ENCODE measurements at places on chromosomes 3 and 15.

GRCh38 chr15:77030928-77031375 lies 36.0 kb downstream of the PSTPIP1 start:
- DNase-seq: peak; percentile 52

GRCh38 chr3:31890007-31890406 lies 91.1 kb downstream of the OSBPL10 start:
- no peak for DNase-seq

DNA sequence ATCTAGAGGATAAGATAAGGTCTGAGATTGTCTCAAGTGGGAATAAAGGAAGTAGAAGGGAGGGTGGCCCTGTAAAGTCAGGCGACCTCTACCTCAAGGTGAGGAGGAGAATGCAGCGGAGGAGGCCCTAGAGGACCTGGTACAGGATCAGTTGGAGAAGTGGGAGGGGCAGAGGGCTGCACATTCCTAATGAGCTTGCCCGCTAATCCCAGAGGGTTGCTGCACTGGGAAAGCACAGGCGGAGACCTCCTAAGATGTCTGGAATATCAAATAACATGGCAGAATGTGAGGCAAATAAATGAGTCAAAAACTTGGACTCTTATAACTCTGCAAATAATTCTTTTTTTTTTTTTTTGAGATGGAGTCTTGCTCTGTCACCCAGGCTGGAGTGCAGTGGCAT lies 30.2 kb upstream of the VPS8 start:
- peak; percentile 51 for DNase-seq

DNA sequence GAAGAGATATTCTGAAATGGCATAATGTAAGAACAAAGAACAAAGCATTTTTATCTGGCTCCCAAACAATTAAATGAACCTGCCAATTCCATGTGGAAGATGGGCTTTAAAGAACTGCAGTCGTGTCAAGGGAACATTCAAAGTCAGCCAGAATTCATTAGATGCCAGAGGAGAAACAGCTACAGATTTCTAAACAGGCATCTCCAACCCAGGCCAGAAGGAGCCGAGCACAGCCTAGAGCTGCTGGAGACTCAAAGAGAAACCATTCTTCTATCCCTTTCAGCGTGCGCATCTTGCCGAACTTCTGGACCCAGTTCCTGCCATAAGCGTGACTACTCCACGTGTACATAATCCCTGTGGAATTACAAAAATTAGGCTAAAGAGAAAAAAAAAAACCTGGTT lies 60.4 kb downstream of the MB21D2 start:
- DNase-seq: no peak

DNA sequence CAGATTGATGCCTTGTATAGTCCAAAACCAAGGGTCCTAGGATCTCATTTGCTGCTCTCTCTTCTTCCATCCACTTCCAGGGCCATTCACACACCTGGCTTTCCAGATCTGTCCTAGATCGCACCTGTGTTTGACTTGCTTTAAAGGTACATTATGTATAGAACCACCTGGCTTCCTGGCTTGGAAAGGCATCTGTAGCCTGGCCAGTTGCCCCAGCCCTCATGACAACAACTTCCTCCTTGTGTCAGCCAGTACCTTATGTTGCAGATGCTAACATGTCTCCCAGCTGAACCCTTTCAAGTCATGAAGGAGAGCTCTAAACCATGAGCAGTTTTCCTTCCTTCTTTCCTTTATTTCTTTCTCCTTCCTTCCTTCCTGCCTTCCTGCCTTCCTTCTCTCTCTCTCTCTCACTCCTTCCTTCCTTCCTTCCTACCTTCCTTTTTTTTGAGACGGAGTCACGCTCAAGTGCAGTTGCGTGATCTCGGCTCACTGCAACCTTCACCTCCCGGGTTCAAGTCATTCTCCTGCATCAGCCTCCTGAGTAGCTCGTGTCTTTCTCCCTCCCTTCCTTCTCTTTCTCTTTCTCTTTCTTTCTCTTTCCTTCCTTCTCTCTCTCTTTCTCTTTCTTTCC lies 2.5 kb upstream of the HTR3C start:
- DNase-seq: no peak

DNA sequence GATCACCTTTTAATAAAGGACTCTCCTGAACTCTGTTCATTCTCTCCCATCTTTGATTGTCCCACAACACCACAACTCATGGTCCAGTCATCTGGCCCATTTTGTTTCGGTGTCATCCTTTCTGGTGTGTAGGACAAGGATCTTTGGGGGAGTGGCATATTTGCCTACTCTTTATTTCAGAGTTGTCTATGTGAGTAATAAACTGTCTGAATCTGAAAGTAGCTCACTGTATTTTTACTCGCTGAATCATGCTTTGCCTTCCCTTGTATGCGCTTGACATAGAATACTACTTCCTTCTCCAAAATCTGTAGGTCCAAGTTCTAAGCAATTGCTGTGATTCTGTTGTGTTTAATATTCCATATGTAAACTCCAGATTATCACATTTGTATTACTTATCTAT lies 29.9 kb upstream of the NOX5 start:
- no peak for DNase-seq

DNA sequence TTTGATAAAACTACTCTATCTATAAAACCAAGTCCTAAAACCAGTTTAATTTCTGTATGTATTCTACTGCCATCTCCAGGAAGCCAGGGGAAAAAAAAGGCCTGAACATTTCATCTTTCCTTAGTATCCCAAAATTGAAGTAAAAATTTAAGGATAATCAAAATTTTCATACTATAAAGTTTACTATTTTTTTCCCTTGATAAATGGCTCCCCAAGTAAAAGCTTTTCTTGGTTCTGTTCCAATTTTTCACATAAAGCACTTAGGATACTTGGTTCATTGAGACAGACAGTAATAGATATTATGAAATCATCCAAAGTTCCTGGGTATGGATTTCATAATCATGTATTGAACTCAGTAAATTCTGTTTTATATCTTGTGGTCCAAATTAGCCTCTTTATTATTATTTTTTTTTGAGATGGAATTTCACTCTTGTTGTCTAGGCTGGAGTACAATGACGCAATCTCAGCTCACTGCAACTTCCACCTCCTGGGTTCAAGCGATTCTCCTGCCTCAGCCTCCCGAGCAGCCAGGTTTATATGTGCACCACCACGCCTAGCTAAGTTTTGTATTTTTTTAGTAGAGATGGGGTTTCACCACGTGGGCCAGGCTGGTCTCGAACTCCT lies 34.5 kb downstream of the ICE2 start:
- DNase-seq: no peak

DNA sequence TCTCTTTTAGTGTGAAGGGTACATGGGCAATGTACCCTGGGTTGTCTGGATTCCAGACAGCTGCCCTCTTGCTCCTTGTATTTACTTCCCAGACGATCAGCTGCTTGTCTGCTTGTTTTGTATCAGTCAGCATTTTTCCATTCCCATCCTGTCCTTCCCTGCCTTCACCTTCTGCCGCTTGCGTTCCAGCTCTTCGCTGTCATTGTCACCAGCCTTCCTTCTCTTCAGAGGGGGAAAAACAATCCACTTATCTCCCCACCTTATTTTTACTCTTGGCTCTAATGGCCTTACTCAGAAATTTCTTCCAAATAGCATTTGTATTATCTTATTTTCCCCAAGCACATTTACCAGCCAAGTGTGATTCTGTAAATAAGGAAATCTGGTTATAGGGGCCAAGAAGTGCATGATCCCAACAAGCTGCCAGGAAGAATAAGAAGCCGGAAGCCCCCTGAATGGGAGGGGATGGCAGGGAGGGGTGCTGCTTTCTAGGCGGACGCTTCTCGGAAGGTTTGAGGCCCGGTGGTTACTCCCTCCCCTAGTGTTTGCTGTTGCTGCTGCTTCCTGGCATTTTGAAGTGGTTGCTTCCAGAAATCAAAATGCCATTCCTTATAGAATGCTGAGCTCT lies 497.6 kb downstream of the NTRK3 start:
- no peak for DNase-seq

DNA sequence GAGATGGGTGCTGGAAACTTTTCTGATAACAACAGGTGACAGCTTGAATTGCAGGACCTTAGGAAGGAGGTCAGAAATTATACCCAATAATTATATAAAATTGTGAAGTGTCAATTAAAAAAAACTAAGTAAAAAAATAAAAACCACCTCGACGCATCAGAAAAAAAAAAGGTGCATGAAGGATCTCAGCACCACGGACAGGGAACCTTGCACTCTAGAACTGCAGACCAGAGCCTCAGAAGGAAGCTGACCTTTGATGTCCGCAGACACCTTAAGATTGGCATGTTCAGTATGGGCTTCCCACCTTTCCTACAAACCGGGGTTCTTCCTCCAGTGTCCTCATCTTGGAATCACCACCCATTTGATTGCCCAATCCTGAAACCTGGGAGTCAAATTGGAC lies 60.9 kb downstream of the SCN10A start:
- DNase-seq: peak; percentile 47

- DNase-seq: no peak
Observed at GRCh38 chr3:75176937-75177336, 487.2 kb upstream of the FRG2C start.

DNA sequence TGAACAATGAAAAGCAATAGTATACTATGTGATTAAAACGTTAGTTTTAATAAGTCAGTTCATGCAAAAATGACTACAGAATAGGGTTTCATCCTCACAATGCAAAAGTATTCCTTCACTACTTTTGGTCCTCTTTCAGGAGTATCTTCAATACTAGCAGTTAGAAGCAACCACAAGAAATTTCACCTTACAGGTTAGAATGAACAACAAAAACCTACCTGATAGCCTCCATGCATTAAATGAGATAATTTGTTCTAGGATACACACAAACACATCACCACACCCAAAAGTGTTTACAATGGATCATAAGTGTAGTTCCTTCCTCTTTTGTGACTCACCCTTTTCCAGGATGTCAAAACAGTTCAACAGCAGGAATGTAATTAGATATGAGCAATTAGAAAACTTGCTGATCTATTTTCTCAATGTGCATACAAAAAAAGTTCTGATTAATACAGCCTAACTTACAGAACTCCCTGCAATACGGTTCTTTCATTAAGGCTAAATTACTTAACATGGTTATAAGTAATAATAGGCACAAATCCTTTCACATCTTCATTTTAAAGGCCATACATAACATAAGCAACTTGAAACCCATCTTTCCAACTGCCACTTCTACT lies 21.6 kb downstream of the UACA start:
- no peak for DNase-seq

DNA sequence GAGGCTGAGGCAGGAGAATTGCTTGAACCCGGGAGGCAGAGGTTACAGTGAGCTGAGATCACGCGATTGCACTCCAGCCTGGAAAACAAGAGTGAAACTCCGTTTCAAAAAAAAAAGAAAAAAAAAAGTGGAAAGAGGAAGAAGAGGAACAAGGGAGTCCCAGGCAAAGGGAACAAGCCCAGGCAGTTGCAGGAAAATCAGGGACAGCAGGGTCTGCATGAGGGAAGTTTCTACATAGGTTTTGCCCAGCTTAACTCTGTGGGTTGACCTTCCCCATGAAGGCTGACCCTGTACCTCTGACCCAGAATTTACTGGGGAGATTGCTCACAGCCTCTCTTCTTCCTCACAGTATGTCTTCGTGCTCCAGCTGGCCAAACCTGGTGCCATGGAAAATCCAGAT lies 12.3 kb downstream of the RBP1 start:
- no peak for DNase-seq

DNA sequence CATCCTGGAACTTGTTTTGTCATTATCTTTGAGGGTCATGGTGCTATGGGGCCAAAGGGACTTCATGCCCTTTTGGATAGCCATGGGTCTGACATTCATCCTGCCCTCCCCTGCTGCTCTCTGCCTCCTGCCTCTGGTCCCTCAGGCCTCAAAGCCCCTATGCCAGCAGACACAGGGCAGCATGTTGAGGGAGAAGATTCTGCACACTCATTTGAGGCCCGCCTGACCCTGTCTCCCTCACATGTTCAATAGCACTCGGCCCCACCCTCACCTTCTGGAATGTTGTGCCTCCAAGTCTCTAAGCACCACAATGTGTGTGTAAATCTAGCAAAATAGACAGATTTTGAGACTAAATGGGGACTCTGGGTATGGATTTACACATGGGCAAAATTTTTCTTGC lies 178.7 kb upstream of the ANKRD28 start:
- DNase-seq: no peak

GRCh38 chr3:75983609-75984290 lies 198.4 kb upstream of the ZNF717 start:
- no peak for DNase-seq

GRCh38 chr3:161213644-161214043 lies 7.5 kb upstream of the NMD3 start:
- DNase-seq: no peak

DNA sequence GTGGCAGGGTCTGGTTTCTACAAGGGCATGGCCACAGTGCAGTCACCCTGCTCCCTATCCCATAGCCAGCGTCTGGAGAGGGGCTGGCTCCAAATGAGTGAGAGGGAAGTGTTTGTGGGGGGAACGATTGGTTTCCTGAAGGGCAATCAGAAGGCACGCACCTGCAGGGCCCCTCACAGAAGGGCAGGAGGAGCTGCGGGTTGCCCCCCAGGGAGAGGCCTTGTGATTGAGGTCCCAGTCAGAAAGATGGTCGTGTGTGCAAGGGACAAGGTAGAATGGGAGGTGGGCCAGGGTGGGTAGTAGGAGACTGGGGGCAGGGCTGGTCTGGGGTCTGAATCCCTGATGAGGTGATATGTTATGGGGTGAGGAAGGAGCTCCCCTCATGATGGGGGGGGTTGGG lies 35.8 kb downstream of the LIMD1 start:
- no peak for DNase-seq

- DNase-seq: peak; percentile 11
Observed at GRCh38 chr15:60179786-60180391, 175.8 kb downstream of the FOXB1 start.

Data from H7 (cell line).